ENCODE measurements at places on chromosomes 16 and 17.

DNA sequence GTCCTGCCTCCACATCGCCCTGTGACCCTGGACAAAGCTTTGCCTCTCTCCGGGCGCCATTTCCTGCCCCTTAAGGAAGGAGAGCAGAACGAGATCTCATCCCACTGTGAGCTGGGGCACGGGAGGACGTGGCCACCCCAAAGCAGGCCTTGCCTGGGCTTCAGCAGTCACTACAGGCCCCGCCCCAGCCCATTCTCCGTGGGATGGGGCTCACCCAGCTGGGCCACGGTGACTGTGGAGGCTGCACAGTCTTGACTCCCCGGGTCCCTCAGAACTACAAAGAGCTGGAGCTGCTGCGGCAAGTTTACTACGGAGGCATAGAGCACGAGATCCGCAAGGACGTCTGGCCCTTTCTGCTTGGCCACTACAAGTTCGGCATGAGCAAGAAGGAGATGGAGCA, 28.2 kb downstream of the MNT start:
- no peak for DNase-seq

GRCh38 chr16:87246269-87247065, 70.7 kb downstream of the C16orf95 start:
- no peak for DNase-seq

- no peak for DNase-seq
Measured at GRCh38 chr16:81397058-81397878, 47.3 kb upstream of the CMIP start.

DNA sequence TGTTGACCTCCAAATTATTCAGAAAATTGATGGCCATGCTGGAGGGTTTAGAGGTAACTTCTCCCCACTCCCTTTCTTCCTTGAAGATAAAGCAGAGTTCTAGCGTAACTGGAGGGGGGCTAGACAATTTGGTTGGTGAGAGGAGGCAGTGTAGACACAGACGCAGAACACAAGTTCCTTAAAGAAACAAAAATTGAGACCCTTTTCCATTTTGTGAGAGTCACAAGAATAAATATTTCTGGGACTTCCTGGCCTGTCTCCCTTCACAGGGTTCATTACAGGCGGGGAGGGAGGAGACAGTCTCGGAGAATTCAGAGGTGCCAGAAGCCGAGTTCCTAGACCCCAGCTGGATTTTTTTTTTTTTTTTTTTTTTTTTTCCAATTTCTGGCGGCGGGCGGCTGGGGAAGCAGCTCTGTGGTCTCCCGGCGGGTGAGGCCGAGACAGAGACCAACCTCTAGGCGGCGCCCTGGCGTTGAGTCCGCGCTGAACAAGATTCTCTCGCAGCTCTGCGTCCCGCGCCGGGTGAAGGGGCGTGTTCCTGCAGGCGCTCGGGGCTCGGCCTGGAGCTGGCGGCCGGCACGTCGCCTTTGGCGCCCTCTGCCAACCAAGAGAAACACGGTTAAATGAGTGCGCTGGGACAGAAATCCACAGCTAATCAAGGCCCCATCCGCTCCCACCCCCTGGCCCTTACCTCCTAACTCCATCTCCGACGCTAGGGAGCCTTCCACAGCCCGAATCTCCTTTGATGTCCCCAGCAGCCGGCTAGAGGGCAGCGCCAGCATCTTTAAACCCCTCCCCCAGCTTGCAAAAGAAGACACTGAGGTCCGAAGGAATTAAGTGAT, 10.2 kb upstream of the HOXB9 start:
- DNase-seq = no peak

DNA sequence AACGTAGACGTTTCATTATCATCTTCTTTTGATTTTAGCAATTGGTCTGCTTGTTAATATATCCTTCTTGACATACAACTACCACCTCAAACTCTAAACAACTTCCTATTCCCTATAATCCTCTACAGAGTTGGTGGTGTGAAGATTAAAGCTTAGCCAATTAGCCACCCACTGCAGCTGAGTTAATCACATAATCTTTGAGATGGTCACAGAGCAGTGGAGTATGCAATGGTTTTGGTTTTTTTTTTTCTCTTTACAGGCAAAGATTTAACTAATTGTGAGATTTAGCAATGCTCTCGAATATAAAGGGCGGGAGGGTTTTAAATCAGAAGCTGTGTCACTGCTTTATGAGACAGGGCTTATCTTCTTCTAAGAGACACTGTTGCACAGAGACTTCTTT, 37.0 kb downstream of the STX8 start:
- no peak for DNase-seq

DNA sequence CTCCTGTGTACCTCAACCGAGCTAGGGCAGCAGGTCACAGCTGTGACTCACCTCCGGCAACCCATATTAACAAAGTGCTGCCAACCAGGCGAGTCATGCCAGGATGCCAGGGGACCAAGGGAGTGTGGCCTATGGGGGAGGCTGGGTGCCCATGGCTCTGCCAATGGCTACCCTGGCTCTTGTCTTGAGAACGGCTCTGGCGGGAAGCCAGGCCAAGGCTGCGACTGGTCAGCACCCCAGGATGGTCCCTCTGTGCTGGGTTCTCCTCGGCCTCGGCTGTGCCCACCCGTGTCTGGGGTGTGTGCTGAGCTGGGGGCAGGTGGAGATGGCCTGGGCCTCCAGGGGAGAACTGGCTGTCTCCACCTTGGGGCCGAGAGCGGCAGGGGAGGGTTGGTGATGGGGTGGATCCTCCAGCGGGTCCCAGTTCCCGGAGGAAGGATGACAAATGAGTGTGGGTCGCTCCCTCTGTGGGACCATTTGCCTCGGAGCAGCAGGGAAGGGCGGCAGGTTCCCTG, 75.8 kb downstream of the MRC2 start:
- no peak for DNase-seq
